ENCODE measurements at places on chromosomes 6 and 20.
A peak's percentile ranks its signal among the peaks of the same experiment; 100 is the strongest.

DNA sequence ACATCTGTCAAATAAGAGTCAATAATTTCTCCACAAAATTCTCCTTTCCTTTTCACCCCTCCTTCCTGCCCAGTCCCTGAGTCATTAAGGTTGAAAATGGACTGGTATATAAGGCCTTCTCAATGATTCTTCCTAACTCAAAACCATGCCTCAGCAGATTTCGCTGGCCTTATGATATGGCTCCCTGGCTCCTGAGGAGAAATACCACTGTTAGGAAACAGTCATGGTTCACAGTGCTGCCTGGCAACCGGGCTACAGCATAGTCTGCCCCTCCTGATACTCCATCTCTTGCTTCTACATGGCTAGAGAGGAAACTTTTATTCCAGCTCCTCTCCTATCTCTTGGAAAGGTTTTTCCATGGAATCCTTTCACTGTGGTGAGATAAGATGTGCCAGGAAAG is 4.7 kb downstream of the UBE2J1 start:
- no peak for DNase-seq

DNA sequence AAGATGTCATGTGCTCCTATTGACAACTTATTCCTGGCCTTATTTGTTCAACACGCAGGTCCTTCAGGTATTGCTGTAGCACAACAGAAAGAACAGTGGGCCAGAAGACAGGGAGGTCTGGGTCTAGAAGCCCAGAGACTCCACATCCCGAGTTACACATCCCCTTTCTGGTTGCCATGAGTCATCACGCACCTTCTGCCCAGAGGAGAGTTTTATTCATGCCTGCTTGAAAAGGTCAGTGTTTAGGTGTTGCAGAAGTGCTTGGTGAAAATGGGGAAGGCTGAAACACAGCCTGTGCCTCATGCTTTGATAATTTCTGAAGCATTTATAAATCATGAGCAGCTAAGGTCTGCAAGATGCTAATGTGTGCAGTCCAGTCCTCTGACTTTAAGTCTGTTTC is 256.4 kb downstream of the GMPR start:
- no peak for DNase-seq

- DNase-seq, result peak; percentile 52
Measured at GRCh38 chr6:27873021-27873940, 38.9 kb downstream of the OR2B2 start.

GRCh38 chr20:35277127-35277526 is 795 bp downstream of the MMP24OS start:
- no peak for DNase-seq

DNA sequence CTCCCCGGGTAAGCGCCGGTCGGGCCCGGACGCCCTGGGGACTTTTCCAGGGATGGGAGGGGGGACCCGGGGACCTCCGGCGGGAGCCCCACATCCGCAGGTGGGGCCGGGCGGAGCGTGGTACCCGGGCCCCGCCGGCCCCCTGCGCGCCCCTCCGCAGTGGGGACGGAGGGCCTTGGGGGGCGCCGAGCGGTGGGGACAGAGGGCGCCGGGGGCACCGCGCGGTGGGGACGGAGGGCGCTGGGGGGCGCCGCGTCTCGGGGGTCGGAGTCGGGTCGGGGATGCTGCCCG is 270 bp downstream of the PLEKHG1 start:
- no peak for DNase-seq

- no peak for DNase-seq
Measured at GRCh38 chr6:166277892-166278578, 30.2 kb downstream of the PRR18 start.

- no peak for DNase-seq
Measured at GRCh38 chr6:3293271-3294155, 34.8 kb downstream of the PSMG4 start.

DNA sequence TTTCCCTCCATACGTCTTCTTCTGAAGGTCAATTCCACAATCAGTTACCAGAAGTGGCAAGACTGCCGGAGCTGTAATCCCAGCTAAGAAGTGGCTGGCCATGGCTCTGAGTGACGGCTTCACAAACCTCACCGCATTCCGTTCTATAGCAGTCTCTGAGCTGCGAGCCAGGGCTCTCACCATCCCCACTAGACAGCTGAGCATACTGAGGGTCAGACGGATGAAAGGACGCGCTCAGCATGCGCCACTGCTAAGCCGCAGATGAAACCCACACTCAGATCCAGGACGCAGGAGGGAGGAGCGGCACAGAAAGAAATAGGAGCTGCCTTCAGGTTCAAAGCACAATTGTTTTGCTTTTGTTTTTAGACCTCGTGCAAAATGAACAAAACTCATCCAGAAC is 97.9 kb downstream of the ANKRD60 start:
- DNase-seq, result no peak

GRCh38 chr20:38373231-38373867 is 27.1 kb downstream of the LBP start:
- no peak for DNase-seq

DNA sequence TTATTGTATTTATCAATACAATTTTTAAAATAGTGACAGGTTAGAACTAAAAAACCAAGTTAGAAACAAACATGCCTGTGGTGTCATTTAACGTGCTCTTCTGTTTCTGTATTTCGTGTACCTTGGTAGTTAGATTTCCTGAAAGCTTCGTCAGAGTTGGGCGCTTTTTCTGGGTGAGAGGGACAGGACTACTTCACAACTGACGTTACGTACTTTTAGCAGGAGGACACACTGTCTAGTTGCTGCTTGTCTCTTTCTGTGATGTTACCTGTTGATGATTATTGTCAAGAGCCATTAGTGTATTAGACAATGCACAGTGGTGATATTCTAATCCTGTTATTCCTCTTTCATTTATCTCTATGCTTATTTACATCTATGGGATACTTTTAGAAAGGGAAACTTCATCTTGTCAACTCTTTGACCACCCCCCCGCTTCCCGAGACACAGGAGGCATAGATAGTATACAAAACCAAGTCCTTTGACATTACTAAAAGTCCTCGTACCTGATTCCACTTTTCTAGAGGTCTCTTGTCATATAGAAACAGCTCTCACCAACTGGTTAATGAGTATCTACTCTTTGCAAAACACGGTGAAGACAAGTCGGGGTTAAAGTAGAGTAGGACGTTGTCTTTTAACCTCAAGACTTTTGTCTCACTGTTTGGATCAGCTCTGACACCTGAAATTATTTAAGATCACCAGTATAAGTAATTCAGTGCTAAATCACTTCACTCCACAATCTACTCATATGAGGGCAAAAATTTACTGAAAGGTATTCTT is 96.3 kb downstream of the LYRM2 start:
- no peak for DNase-seq

DNA sequence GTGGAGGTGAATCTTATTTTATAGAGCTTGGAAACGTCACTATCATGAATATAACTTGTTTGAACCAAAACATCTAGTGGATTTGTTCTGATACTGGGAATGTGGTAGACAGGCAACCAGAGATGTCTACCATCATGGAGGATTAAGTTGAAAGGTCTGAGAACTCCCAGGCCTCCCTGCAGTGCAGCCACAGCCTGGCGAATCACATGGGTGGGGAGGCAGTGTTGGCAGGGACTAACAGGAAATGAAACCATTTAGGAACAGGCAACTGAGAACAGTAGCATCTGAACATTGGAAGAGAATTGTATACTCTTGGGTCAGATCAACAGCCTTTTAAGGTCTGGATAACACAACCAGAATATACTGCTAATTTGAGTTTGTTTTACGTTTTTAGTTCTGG is 22.3 kb upstream of the CEP162 start:
- DNase-seq, result no peak

DNA sequence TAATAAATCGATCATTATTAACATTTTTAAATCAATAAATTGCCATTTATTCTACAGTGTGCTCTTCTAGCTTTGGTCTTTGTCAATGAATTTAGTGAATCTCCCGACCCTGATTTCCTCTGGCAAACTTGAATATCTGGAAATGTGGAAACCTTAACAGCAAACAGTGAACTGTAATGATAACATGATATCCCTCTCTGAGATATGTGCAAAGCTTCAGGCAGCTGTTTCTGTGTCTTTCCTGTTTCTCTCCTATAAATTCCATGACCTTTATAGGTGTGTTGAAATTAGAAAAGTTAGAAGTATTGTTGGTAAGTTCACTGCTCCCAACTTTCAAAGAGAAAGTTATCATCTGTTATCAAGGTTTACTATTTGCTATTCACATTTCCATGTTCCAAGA is 218.8 kb upstream of the RNF217 start:
- DNase-seq, result no peak

GRCh38 chr6:121573481-121573880 is 138.0 kb downstream of the GJA1 start:
- DNase-seq, result no peak

- no peak for DNase-seq
Measured at GRCh38 chr6:43917878-43918382, 147.9 kb downstream of the VEGFA start.

DNA sequence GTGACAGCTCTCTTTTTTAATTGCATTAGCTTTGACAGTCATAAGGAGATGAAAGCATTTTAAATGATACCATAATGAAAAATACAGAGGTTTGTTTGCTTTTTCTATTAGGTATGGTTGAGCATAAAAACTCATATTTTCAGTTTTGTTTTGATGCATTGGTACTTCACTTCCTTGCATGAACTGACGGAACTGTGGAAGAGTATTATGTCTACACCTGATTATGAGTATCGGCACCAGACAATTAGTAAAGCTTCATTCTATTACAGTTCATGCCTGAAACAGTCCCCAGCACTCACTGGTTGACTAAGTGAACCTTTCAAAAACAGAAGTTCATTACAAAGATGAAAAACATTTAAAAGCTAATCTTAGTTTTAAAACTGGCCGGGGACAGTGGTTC is 593.0 kb downstream of the GRIK2 start:
- no peak for DNase-seq

GRCh38 chr6:150696190-150696589 is 96.5 kb downstream of the PLEKHG1 start:
- no peak for DNase-seq

- DNase-seq, result no peak
Measured at GRCh38 chr20:4876731-4877130, 124.6 kb downstream of the SLC23A2 start.

DNA sequence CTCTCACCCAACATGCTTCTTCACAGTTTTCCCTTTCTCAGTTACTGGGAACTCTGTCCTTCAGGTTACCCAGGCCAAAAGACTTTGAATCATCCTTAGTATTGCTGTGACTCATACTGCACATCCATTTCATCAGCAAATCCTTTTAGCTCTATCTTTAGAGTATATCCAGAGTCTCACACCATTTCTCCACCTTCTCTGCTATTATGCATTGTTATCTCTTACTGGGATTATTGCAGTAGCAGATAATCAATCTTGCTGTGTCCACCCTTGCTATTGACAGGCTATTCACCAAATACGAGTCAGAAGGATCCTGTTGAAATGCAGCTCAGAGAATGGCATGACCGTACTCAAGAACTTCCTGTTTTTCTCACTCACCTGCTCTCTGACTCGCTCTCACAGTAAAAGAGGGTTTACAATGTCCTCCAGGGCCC is 57.3 kb downstream of the BCKDHB start:
- DNase-seq, result no peak

- DNase-seq, result no peak
Measured at GRCh38 chr6:33851959-33852358, 48.2 kb upstream of the MLN start.

DNA sequence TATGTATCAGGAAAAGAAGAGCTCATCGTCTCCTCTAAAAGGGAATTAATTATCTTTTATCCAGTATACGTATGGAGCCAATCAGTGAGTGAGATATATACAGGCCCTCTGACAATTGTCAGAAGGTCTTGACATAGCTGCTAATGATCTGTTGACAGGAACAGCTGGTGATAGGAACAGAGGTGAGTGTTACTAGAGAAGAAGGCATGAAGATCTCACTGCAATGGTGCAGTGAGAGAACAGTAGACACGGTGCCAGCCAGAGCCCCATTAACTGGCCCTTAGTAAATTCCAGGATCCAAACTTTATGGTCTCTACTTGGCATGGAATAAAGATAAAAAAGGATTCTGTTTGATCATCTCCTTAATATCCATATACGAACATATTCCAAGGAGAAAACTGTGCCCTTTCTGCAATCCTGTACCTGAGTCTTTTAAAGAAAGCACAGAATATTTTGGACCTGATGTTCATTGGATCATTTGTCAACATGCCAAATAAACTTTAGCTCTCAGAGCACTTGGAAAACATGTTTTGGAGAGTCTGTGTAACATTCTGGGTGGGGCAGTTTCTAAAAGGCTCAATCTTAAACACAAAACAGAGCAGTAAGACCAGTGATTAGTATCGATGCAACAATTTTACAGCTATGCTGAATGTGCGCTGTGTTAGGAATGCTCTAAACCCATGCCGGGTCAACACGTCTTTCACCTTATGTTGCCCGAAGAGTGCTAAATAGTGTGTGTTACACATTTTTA is 135.8 kb upstream of the CITED2 start:
- no peak for DNase-seq

DNA sequence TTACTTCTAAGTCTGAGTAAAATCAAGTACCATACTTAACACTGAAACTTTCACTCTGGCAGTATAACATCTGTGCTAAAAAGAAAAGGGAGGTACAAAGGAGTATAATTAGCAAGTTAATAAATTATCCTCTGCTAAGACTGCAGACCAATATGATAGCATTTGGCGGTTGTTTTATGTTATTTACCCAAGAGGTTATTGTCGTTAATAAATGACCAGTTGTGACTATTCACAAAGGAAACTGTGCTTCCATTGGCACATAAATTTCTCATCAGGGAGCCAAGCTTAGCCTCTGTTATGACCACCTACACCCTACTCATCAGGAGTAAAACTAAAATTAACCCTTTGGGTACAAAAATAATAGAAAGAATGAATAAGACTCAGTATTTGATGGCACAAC is 86.5 kb downstream of the CRYBG1 start:
- DNase-seq, result no peak

DNA sequence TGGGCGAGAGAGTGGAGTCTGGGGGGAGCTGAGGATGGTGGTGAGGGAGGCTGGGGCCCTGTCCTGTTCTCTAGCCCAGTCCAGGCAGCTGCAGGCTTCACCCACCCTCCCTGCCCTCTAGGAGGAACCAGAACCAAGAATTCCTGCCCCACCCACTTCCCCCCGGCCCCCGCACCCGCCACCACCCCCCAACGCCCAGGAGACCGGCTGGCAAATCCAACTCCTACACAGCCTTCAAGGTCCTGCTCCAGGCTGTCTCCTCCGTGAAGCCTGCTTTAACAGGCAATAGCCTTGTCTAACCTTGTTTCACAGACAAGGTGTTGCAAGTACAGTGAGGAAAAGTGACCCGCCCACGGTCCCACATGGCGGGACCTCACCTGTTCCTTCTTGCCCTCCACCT is 2.4 kb downstream of the SPDEF start:
- DNase-seq, result no peak

GRCh38 chr6:106973836-106974335 is 643 bp downstream of the CD24 start:
- DNase-seq, result no peak

DNA sequence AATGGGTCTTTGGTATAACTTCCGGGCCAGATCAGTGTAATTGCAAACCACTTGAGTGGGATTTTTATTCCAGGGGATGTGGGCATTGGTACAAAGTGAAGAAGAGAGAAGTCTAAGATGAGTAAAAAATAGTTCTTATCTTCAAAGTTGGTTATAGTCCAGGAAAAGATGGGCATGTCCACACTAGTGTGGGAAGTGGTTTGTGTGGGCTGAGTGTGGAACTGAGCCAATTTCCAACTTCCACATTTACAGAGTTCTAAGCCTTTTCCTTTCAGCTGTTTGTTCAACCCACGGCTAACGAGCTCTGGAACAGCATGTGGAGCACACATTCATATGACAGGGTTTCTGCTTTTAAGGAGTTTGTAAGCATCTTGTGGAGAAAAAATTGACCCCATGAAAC is 72.3 kb upstream of the IFNGR1 start:
- no peak for DNase-seq

GRCh38 chr20:44026647-44027342 is 112.1 kb downstream of the TOX2 start:
- DNase-seq, result no peak
